ENCODE measurements at places on chromosomes 16 and 17.

DNA sequence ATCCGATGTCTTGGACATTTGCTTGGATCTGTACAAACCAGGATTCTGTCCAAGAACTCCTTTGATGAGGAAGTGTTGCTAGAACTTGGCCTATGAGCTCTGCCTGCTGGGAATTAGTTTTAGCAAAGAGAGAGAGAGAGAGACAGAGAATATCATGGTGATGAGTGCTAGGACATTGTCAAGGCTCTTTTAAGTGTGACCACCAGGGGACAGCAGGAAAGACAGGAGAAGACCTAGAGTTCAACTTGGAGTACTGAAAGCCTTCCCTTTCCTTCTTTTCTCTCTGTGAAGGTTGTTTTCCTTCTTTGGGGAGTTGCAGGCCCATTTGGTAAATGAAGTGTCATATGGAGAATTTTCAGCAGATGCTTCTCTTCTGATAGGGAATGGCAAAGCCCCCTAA is 389.2 kb upstream of the HSBP1 start:
- DNase-seq, result no peak

- no peak for DNase-seq
These were observed 905.0 kb upstream of the RBFOX1 start for GRCh38 chr16:6427621-6428020.

DNA sequence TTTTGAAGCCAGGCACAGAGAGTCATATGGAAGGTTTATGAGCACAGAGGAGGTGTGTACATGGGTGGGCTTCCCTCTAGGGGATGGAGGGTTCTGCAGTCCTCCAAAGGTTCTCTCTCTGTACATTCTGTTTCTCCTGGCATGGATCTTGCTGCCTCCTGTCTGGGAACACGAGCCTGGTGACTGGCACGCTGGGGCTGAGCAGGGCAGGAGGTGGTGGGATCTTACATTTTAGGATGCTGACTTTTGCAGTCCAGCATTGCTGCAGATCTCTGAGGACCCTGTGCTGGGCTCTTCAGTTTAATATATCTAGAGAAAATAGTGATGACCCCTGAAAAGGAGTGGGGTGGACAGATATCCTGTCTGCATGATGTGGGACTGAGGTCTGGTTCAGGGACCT is 23.0 kb downstream of the FOXL1 start:
- DNase-seq, result no peak

DNA sequence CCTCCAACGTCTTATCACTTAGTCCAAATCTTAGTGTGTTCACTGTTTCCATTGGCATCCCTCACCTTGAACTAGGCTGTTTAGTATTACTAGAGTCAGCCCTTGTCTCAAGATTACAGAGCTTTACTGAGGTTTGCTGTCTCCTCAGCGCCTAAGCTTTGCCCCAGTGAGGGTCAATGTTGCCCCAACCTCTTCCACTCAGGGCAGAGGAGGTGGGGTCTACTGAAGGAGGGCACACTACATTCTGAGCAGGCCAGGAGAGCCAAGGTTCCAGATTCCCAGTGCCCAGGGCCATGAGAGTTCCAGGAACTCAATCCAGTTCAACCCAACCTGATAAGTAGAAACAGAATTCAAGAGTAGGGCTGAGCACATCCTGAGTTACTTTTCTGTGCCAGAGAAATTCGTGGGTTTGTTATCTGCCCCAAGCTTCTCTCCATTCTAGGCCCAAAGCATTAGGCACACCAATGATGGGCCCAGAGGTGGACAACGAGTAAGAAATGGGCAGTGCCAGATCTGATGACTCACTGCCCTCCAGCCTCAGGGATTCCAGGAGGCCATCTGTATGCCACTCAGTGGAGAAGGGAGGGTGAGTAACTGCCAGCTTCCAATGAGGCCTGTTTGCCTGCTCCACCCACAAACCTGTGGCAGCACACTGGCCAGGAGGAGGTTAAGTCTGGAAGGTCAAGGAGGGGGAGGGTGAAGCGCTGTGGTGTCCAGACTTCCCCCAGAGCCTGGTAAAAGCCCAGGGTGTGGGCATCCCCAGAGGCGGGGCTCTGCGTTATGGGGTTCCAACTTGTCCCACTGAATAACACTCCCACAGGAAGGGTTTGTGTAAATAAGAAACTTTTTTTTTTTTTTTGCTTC is 8.2 kb downstream of the TUBG2 start:
- no peak for DNase-seq

- peak; percentile 54 for DNase-seq
These were observed 3.2 kb upstream of the METRN start for GRCh38 chr16:711548-712320.
